Nephron progenitor cell (in vitro differentiated cells): ENCODE measurements at places on chromosomes 5 and 9.

DNA sequence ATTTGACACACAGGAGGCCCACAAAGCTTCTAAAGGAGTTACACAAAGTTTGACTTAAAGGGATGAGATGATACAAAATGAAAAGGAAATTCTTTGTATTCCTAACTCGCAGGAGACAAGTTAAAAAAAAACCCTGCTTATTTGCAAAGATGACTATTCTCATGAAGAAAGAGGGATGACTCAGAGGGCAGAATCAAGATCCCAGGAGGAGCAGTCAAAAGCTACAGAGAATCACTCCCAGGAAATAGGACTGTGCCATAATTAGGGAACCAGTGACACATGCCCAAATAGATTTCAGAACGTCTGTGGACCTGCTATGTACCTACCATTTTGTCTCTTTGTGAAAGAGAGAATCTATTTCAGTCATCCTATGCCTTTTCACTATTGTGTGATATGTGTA, 103.5 kb upstream of the ARRDC3 start:
- no peak for DNase-seq
- H3K27ac ChIP-seq: no peak overlapping the region
- H3K36me3 ChIP-seq: no peaks in the 10 kb centered on the region
- H3K27me3 ChIP-seq: peaks cover 4% of the 10 kb centered on the region
- H3K4me3 ChIP-seq: no peak overlapping the region

- no peaks in the 10 kb centered on the region for H3K27me3 ChIP-seq
- no peak for DNase-seq
- no peak overlapping the region for H3K4me3 ChIP-seq
Observed at GRCh38 chr9:36080519-36080918, 43.8 kb downstream of the RECK start.

GRCh38 chr9:112531666-112532282, 45.1 kb downstream of the KIAA1958 start:
- H3K27ac ChIP-seq: no peak overlapping the region
- peaks cover 12% of the 10 kb centered on the region for H3K4me1 ChIP-seq
- H3K36me3 ChIP-seq: peaks cover 50% of the 10 kb centered on the region
- H3K4me3 ChIP-seq: no peak overlapping the region

DNA sequence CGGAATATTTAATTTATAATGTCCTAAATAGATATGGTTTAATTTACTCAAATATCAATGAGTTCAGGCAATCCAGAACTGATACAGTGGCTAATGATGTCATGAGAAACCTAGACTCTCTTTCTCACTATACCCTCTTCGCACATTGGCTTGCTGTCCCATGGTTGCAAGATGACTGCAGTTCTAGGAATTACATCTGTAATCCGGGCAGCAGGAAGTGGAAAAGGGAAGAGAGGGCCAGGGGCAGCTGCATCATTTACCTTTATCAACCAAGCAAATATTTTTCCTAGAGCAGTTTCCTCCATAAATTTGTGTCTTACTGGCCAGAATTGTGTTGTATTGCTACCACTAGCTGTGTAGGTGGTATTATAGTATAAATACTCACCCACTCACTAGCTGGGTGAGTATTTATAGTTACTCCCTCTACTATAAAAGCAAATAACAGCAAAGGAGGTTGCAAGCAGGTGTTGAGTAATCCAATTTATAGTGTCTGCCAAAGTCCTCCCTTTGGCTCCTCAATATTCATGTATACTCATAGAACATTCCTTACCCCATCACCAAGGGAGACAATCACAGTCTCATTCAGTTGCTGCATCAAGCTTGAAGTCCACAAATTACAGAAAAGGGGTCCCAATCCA, 168.8 kb downstream of the DROSHA start:
- no peaks in the 10 kb centered on the region for H3K36me3 ChIP-seq
- H3K27me3 ChIP-seq: peaks cover 14% of the 10 kb centered on the region
- no peak overlapping the region for H3K27ac ChIP-seq
- H3K4me1 ChIP-seq: no peaks in the 10 kb centered on the region

- H3K27me3 ChIP-seq: peaks cover 3% of the 10 kb centered on the region
- H3K4me3 ChIP-seq: no peak overlapping the region
- peaks cover 62% of the 10 kb centered on the region for H3K4me1 ChIP-seq
- no peak for DNase-seq
- H3K27ac ChIP-seq: no peak overlapping the region
Observed at GRCh38 chr9:93597142-93597706, 20.8 kb downstream of the PHF2 start.

GRCh38 chr5:65366655-65367054, 115.1 kb downstream of the ADAMTS6 start:
- no peak overlapping the region for H3K4me3 ChIP-seq
- H3K36me3 ChIP-seq: peaks cover 15% of the 10 kb centered on the region
- peaks cover 17% of the 10 kb centered on the region for H3K4me1 ChIP-seq
- H3K27me3 ChIP-seq: no peaks in the 10 kb centered on the region

DNA sequence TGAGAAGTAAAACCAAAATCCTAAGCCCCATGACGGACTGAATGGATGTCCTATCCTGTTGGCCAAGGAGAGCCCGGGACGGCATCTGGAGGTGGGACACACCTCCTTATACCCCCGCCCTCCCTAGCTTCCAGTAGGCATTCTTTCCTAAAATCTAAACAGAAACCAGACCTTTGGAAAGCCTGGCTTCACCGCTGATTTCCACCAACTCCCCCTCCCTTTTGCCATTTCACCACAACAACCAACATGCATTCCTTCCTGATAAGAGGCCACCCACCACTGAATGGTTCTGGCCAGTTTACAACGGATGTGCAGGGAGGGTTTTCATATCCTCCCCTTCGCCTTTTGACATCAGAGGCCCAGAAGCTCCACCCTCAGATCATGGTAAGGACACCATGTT, 9.2 kb upstream of the RARS1 start:
- H3K36me3 ChIP-seq: no peaks in the 10 kb centered on the region
- H3K27ac ChIP-seq: peak overlapping the region; percentile 5
- peaks cover 19% of the 10 kb centered on the region for H3K27me3 ChIP-seq
- H3K4me1 ChIP-seq: peaks cover 15% of the 10 kb centered on the region

GRCh38 chr5:148290271-148291195, 21.7 kb upstream of the SPINK7 start:
- no peaks in the 10 kb centered on the region for H3K4me1 ChIP-seq
- DNase-seq: no peak
- no peaks in the 10 kb centered on the region for H3K27me3 ChIP-seq
- no peaks in the 10 kb centered on the region for H3K36me3 ChIP-seq
- H3K27ac ChIP-seq: no peak overlapping the region

DNA sequence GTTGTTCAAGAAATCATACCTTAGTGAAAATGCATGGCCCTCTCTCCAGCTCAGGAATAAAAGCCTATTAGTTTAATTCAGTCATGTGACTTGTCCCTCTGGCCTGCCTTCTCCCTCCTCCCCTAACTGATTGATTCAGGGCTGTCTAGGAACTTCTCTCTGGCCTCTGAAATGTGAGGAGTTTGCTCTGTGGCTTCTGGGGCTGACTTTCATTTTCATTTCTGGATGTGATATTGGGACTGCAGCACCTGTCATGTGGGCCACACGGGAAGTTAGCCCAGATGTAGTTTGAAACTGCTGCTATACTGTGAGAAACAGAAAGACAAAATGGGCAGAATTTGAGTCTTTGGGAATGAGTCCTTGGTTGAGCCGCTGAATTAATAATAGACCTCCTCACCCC, 44.8 kb downstream of the PARP8 start:
- DNase-seq: no peak
- H3K36me3 ChIP-seq: peaks cover 4% of the 10 kb centered on the region
- no peak overlapping the region for H3K4me3 ChIP-seq
- H3K27ac ChIP-seq: no peak overlapping the region

DNA sequence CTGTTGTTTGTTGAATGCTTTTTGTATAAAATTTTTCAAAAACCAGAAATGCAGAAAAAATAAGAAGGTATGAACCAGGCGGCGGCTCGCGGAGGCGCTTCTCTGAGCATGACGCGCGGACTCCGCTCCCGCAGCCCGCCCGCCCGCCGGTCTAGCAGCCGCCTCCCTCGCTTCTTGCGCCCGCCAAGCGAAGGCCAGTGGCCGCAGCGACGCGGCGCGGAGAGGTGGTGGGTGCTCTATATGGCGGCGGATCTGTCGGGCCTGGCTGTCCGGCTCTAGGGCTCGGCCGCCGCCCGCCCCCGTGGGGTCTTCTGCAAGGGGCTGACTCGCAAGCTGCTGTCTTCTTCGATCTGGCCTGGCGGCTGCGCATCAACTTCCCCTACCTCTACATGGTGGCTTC, 93.8 kb downstream of the ANKRD18A start:
- no peak for DNase-seq
- H3K36me3 ChIP-seq: peaks cover 9% of the 10 kb centered on the region
- no peak overlapping the region for H3K4me3 ChIP-seq
- H3K27ac ChIP-seq: peak overlapping the region; percentile 74
- H3K4me1 ChIP-seq: peaks cover 40% of the 10 kb centered on the region

GRCh38 chr5:179241764-179242370, 103.4 kb downstream of the ADAMTS2 start:
- H3K27me3 ChIP-seq: peaks cover 24% of the 10 kb centered on the region
- no peak overlapping the region for H3K4me3 ChIP-seq

GRCh38 chr9:1531424-1531823, 481.3 kb downstream of the DMRT2 start:
- H3K27ac ChIP-seq: no peak overlapping the region
- no peak overlapping the region for H3K4me3 ChIP-seq
- H3K27me3 ChIP-seq: no peaks in the 10 kb centered on the region
